NCI-H446 (cell line): ENCODE measurements at places on chromosomes 16 and 17.

- no peak for DNase-seq
Observed at GRCh38 chr17:2172077-2172851, 117.4 kb downstream of the HIC1 start.

- DNase-seq = no peak
Observed at GRCh38 chr16:67417333-67418061, 1.2 kb upstream of the ZDHHC1 start.

DNA sequence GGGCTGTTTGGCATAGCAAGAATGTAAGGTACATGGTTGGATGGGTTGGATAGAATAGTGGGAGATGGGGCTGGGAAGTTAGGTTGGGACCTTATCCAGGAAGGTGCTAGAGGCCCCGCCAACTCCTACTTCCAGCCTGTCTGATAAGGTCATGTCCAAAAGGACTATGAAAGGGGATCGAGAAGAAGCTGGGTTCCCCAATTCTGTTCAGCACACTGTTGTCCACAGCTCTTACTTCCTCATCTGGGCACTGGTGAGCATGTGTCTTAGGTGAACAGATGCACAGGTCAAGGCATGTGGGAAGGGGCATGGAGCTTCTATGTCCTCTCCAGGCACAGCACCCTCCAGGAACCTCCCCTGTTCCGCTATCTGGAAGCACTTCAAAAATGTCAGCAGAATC, 5.6 kb upstream of the ULK2 start:
- DNase-seq = no peak

DNA sequence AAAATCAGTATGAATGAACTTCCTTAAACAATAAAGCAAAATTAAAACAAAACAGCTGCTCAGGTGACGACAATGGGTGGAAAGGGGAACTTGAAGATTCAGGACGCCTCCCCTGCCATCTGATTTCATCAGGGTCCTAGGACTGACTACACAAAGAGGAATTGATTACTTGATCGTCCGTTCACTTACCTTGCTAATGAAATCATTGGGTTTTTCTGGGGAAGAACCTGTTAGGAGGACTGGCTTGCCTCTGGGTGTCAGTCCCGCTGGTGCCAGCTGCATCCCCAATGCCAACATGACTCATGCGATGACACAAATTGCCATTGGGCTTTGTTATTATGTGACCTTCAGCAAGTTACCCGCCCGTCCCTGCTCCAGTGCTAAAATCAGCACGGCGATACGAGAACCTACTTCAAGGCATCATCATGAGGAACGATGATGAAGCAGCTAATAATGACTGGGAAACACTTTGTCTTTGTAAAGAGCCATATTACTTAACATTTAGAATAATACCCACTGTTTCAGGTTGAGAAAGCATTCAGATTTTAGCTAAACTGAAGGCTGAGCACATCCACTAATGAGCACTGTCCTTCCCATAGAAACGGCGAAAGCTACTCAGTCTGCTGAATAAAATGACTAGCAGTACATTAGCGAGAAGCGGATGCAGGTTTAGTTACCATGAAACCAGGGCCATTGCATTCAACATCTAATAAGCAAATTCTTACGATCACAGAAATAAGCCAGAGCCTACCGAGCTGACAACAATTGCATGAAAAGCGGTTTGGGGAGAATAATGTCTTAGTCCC, 139.4 kb downstream of the ZFHX3 start:
- no peak for DNase-seq

DNA sequence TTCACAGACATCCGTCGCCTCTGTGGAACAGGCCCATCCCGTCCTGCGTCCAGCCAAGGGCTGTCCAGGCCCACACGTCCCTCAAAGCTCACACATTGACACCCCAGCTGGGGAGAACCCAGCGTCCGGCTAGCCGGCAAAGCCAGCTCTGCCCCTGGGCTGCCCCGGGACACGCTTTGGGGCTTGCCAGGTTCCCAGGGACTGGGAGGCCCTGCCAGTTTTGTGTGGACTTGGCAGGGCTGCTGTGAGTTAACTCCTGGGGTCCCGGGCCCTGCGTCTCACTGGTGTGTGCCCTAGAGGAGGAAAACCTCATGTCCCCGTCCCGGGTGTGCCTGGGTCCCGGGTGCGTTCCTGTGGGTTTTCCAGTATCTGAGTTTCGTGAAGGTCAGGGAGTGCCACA, 6.3 kb downstream of the SOX8 start:
- DNase-seq = no peak

DNA sequence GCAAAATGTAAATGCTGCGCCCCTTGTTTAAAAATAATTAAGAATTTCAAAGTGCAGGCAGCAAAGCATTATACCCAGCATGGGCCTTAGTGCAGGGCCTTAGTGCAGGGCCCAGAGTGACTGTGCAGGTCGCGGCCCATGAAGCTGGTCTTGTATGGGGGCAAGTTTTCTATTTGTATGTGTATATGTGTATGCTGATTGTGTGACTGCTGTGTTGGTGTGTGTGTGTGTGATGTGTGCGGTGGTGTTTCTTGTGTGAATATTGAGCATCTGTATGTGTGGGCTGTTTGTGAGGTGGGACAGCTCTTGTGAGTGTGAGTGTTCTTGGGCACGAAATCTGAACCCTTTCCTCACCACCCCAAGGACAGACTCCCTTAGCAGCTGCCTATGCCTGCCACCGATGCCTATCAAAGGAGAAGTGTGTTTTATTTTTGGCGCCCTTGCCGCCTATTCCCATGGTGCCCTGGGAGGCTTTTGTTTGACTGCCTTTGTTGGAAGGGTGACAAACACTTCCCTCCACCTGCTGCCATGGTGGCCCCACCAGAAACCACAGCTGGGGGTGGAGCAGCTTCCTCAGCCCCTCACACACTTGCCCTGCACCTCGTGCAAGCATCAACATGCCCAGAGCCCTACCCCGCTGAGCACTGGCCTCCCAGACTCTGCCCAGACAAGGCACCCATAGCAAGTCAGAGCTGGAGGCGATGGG, 18.0 kb downstream of the CCR7 start:
- DNase-seq = peak; percentile 47
